Activated CD4-positive, alpha-beta T cell treated with anti-CD3 and anti-CD28 coated beads for 4 hours (primary cell): ENCODE measurements at places on chromosomes 6 and 20.

- DNase-seq: no peak
Measured at GRCh38 chr6:117167520-117168271, 97.7 kb upstream of the VGLL2 start.

- peak; percentile 90 for DNase-seq
Measured at GRCh38 chr20:3811467-3812258, 8.7 kb upstream of the AP5S1 start.

GRCh38 chr6:63553208-63553607 is 19.1 kb upstream of the LOC128125822 start:
- no peak for DNase-seq

DNA sequence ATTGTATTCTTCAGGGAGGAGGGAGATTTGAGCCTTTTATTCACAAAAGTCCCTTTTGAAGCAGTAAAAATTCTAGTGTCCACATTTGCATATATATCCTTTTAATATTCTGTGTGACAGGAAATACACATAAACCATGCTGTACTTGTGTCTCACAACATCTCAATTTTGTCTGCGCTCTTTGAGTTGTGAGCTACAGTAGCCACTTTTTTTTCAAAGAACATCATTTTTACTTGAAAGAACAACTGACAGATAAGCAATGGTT is 21.3 kb downstream of the LMBRD1 start:
- DNase-seq: no peak

DNA sequence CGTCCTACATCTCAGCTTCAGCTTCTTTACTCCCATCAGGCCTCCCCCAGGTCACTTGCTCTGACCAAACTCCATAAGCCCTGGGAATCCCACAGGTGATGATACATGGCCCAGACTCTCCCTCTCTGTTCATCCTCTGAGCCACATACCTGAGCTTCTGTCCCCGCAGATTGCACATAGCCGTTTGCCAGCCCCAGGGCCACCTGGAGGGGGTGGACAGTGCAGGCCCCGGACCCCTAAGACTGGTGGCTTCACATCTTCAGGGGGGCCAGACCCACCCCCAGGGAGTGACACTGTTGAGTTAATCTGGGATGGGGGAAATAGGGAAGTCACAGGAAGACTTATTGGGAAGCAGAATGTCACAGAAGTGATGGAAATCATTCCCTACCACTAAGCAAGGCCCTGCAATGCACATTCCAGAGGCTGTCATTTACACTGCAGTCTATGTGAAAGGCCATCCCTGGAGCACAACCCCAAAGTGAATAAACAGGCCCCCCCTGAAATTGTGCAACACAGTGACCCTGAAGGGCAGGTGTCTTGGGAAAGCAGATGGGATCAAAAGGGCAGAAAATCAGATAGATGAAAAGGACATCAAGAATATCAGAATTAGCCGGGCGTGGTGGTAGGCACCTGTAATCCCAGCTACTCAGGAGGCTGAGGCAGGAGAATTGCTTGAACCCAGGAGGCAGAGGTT is 2.2 kb downstream of the RXRB start:
- DNase-seq: no peak

- DNase-seq: no peak
Measured at GRCh38 chr20:4667371-4667773, 54.3 kb upstream of the PRND start.

DNA sequence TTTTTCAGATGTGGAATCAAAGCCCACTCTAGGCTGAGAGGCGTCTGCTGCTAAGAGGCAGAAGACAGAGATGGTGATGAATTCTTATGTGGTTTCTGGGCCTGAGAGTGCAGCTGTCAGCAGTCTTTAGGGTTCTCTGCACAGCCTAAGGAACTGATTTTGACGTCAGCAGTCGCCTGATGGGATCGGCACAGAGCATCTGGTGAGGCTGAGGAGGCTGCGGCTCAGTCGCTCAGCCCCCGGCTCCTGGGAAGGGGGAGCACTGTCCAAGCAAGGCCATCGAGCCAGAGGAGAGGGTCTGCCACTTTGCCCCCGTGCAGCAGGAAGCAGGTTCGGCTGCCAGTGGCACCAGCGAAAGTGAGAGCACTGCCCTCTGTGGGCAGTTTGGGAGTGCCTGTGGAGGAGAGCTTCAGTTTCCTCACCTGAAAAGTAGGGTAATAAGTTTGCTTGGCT is 92.5 kb downstream of the TCP11 start:
- DNase-seq: peak; percentile 14

DNA sequence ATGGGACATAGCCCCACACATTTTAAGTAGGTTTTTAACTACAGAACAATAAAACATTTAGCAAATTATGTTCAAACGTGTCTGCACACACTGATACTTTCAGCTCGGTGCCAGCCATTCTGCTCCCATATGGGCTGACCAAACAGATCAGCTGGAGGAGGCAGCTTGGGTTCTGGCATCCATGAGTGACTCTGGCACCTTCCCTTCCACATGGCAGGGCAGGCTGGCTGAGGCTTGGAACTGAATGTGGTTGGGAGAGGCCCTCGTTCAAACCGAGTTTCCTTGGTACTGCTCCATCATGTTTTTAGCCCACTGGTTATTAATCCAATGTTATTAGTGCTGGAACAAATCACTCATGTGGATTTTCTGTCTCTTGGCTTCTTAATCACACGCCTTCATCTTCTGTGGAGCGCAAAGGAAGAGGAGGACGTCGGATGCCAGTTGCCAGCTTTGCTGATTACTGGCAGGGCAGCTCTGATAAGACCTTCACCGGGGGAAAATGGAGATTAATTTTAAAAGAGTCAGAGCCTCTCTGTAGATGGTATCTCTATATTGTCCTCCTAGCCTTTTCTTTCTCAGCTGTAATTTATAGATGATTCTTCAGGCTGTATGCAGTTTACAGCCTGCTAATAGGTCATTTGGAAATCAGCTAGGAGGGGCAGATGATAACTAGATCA is 93.1 kb upstream of the TIAM2 start:
- no peak for DNase-seq

GRCh38 chr6:113205553-113205952 is 651.6 kb upstream of the MARCKS start:
- no peak for DNase-seq

GRCh38 chr20:49989234-49990065 is 6.7 kb downstream of the SNAI1 start:
- no peak for DNase-seq

DNA sequence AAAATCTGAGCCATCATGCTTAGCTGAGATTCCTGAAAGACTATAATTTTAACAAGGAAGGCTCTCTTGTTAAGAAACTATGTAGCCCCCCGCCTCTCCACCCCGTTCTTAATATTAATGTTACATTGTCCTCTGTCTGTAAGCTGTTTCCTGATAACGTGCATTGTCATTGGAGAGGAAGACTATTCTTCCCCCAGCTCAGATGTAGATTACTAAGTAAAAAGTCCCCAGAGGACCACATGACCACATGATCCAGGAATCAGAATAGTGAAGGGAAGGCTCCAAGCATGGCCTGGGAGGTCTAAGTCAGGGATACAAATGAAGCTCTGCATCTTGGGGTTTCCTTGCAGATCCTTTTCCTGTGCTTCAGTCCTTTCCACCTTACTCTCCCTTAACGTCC is 106.4 kb downstream of the JARID2 start:
- no peak for DNase-seq

- DNase-seq: no peak
Measured at GRCh38 chr6:43917878-43918382, 147.9 kb downstream of the VEGFA start.

DNA sequence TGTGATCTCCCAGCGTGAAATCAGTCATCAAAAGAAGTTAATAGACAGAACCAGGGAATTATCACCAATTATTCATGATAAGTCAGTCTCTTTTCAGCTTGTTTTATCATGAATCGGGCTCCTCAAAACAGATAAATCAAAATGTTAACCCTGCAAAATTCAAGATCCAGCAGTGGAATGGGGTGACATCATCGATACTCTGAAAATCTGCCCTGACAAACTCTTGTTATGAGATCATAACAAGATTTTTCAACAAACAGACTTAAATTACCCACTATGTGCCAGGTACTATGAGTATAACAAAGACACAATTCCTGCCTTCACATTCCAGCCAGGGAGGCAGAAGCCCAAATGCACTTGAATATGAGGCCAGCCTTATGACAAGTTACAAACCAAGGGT is 64.4 kb downstream of the PTPRK start:
- no peak for DNase-seq

DNA sequence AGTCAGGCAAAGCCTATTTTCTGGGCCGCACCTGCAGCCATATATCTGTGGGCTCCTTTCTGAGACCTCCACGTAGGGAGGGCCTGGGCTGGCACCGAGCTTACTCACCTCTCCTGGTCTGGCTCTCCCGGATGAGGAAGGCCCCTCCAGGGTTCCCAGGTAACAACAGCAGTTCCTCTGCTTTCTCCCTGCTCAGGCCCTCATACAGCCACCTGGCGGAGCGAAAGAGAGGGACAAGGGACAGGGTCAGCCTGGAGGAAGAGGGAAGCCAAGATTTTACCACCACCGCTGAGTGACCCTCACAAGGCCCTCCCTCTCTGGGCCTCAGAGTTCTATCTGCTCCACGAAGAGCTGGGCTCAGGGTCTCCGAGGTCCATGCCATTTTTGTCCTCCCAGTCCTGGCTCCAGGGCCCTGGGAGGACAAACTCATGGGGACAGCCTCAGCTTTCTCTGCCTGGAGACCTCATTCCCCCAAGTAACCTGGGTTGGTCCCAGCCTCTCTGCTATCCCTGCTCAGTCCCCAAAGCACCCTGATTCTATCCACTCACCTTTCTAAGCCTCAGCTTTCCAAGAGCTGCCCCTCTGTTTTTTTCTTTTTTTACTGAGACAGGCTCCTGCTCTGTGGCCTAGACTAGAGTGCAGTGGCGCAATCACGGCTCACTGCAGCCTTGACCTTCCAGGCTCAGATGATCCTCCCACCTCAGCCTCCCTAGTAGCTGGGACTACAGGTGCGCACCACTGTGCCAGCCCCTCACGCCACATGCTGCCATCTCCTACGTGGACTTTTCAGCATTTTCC is 13.3 kb downstream of the SLA2 start:
- DNase-seq: no peak

GRCh38 chr6:21431526-21431925 is 162.0 kb upstream of the SOX4 start:
- no peak for DNase-seq

DNA sequence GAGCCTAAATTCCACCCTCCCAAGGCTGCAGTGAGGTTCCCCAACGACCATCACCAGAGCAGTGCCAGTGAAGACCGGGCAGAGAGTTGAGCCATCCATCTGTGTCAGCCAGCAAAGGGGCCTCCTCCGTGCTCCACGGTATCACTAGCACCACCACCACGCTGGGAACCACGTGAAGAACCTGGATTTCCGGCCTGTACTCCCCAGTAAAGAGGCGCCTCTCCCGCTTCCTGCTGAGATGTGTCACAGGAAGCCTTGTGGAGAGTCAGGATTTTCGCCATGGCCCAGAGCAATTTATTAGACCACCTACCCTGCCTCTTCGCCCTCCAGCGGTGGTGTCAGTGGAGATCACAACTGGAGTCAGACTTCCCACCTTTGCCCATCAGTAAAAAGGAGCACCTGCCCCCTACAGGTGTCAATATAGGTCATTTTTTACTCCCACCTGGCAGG is 28.8 kb downstream of the CPXM1 start:
- DNase-seq: no peak

DNA sequence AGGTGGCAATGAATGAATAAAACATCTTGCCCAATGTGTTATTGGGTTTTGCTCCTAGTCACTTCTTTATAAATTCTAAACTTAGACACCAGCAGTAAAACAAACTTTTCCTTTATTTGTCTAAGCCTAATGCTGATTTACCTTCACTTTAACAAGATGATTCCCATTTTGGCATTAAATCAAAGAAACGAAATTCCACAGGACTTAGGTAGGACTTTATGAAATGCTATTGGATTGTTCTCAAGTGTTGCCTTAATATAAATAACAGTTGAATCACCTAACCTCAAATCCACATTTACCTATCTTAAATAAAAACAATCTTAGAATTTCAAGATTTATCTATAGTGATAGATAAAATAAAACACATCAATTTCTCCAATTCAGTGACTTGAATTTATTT is 831.8 kb downstream of the EPHA7 start:
- DNase-seq: no peak

- no peak for DNase-seq
Measured at GRCh38 chr6:164166996-164167395, 752.5 kb downstream of the QKI start.

- DNase-seq: no peak
Measured at GRCh38 chr6:161220346-161220745, 53.5 kb downstream of the AGPAT4 start.

DNA sequence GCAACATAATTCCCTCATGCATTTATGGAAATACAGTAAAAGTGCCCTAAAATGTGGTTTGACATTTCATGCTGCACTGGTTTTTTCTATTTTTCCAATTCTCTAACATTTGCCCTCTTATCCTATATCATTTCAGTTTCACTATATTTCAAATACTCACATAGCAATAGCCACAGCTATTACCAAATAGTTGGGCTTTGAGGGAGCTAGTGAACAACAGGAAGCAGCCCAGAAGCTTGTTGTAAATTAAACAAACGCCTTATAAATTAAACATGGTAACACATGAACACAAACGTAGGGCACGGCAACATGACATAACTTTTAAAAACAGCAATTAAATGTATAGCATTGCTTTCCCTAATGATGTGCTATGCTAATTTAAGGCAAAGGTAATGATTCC is 469.0 kb downstream of the CDC5L start:
- no peak for DNase-seq

- DNase-seq: no peak
Measured at GRCh38 chr20:61310954-61311353, 58.9 kb downstream of the CDH4 start.

GRCh38 chr6:8627085-8627861 is 191.9 kb upstream of the SLC35B3 start:
- DNase-seq: no peak

- DNase-seq: no peak
Measured at GRCh38 chr6:145015739-145016558, 719.4 kb downstream of the EPM2A start.

GRCh38 chr6:122996794-122997505 is 915 bp downstream of the CLVS2 start:
- DNase-seq: no peak

DNA sequence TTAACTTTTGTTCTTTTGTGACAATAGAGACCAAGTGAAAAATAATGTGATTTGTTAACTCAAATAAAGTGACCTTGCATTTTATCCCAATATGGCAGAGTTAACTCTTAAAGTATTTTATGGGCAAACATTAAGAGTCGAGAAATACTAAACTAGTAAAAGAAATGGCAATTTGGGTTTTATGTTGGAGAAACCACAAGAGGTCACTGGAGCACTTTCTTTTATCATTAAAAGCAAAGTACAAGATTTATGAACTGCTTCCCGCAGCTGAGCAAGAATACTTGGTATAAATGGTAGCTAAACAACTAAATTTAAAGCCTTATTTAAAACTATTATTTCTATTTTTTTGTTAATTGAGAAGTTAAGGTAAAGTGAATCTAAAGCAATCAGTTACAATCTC is 33.5 kb upstream of the MCM9 start:
- no peak for DNase-seq

DNA sequence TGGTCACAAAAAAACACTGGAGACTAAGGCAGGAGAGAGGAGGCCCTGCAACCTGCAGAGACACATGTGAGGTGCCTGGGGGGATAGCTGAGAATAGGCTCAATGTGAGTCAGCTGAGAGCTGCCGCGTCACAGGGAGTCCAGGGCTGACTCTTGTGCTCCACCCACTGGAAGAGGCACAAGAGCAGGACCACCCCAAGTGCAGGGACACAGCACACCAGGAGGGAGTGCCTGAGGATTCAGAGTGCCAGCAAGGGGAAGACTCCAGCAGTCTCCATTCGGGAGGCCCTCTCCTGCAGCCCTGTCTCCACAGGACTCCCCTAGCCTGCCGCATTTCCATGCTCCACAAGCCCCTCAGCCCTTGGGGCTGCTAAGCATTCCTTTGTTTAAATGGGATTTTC is 105.5 kb downstream of the HUS1B start:
- peak; percentile 28 for DNase-seq
